Stimulated activated CD4-positive, alpha-beta T cell treated with anti-CD3 and anti-CD28 coated beads, Interleukin-2, amount 100 ng/mL, for 48 hours (primary cell): ENCODE measurements at places on chromosomes 1 and 21.
A peak's percentile ranks its signal among the peaks of the same experiment; 100 is the strongest.

GRCh38 chr21:42818328-42818749, 61.0 kb downstream of the WDR4 start:
- peak; percentile 53 for DNase-seq

DNA sequence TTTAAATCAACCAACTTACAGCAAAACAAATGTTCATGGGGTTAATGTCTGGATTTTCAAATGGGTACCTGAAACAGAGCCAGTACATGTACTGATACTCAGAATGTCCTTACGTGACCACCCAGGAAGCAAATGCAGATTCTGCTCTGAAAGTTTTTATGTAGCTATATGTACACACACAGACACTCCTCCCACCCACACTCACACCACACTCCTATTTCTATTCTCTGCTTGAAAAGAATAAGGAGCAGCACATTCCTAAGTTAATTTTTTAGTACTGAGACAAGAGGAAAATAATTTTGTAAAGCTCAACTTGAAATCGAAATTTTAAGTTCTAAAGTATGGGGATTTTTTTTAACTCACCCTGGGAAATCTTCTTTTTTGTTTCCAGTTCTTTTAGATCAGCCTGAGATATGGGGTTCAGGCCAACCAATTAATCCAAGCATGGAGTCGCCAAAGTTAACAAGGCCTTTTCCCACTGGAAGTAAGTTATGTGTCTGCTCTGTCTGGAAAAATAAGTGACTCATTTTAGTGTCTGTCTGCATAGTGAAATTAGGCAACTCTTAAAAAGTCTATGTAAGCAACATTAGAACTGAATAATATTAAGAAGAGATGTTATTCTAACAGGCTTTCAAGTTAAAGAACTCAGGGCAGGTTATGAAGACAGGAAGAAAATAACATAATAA, 75.5 kb upstream of the DYNLT5 start:
- no peak for DNase-seq

- no peak for DNase-seq
Observed at GRCh38 chr1:203537806-203538464, 44.0 kb downstream of the OPTC start.

DNA sequence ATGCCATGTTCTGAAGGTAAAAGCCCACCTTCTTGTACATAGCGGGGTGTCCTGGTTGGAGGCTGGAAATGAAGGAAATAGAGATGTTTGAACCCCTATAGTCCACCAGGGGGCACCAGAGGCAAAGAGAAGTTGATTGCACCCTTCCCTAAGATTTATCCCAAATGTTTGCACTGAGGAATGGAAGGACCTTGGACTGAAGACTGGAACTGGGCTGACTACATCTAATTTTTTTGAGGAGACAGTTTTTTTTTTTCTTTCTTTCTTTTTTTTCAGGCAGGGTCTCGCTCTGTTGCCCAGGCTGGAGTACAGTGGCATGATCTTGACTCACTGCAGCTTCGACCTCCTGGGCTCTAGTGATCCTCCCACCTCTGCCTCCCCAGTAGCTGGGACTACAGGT, 55.3 kb upstream of the EIF4G3 start:
- no peak for DNase-seq

GRCh38 chr1:228142155-228142691, 2.1 kb downstream of the GUK1 start:
- no peak for DNase-seq

- no peak for DNase-seq
Observed at GRCh38 chr21:28871388-28872010, 121.2 kb downstream of the LTN1 start.

DNA sequence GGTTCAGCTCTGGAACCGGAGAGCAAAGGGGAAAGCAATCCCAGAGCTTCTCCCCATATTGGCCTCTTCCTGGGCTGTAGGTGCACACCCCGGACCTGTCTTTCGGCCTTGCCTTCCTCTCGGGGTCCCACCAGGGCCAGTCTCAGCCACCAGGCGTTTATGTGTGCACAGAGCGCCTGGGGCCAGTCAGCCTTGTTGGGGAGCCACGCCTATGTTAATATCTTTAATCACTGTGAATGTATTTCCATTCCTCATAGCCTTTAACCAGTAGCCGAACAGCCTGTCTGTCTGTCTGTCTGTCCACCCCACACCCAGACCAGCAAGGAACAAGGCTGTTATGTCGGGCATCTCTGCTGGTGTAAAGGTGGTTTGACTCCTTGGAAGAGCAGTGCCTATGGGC, 18.8 kb downstream of the KCNC4 start:
- no peak for DNase-seq

DNA sequence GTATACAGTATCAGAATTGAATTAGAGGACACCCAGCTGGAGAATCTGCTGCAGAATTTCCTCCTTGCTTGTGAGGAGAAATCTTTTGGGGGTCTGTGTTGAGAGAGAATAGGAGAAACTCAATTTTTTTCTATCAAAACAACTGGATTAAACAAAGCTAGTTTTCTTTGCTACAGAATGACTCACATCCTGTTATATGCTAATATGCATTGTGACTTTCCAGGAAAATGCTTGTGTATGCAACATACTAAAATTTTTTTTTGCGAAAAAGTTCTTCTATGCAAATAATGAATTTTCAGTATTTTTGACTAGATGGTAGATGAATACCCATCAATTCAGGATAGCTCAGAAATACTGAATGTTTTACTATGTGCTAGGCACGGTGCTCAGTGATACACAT, 2.2 kb downstream of the VAMP4 start:
- DNase-seq: no peak

- no peak for DNase-seq
Observed at GRCh38 chr1:96309783-96310182, 411.8 kb upstream of the PTBP2 start.

- DNase-seq: no peak
Observed at GRCh38 chr1:93435443-93435842, 12.5 kb upstream of the FNBP1L start.

- DNase-seq: no peak
Observed at GRCh38 chr21:26964170-26964778, 2.6 kb downstream of the ADAMTS5 start.

GRCh38 chr1:204418174-204419063, 6.8 kb upstream of the PPP1R15B start:
- no peak for DNase-seq

- DNase-seq: no peak
Observed at GRCh38 chr1:30047576-30047975, 675.8 kb downstream of the MATN1 start.

DNA sequence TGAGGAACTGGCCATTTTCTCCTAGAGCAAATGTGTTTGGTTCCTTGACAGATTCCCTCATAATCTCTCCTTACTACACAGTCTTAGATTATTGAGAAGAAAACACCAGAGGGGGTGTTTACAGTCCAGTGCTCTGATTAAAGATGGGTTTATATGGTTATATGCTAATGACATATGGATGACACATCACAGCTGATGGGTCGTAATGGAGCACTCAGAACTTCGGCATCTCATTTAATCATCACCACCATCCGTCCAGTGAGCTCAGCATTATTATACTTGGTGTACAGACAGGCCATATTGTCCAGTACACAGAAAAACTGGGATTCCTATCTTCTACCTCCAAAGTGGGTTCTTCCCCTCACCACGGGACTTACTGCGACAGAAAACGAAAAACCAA, 22.3 kb upstream of the NR5A2 start:
- DNase-seq: no peak

DNA sequence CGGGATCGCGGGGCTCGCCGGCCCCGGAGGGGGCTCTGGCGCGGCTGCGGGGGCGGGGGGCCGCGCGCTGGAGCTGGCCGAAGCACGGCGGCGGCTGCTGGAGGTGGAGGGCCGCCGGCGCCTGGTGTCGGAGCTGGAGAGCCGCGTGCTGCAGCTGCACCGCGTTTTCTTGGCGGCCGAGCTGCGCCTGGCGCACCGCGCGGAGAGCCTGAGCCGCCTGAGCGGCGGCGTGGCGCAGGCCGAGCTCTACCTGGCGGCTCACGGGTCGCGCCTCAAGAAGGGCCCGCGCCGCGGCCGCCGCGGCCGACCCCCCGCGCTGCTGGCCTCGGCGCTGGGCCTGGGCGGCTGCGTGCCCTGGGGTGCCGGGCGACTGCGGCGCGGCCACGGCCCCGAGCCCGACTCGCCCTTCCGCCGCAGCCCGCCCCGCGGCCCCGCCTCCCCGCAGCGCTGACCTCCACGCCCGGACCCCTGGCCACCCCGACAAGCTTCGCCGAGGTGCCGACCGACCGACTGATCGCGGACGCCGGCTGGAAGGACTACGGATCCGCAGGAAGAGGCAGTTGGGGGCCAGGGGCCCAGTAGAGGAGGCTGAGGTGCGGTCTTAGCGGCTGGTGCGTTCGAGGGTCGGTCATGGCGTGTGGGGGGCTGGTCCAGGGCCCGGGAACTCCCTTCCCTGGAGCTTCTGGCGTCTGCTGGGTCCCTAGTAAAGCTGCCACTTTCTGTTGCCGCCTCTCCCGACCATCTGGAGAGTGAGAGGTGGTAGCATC, 711 bp downstream of the TRNP1 start:
- no peak for DNase-seq

GRCh38 chr1:107835151-107835670, 129.8 kb downstream of the VAV3 start:
- no peak for DNase-seq

DNA sequence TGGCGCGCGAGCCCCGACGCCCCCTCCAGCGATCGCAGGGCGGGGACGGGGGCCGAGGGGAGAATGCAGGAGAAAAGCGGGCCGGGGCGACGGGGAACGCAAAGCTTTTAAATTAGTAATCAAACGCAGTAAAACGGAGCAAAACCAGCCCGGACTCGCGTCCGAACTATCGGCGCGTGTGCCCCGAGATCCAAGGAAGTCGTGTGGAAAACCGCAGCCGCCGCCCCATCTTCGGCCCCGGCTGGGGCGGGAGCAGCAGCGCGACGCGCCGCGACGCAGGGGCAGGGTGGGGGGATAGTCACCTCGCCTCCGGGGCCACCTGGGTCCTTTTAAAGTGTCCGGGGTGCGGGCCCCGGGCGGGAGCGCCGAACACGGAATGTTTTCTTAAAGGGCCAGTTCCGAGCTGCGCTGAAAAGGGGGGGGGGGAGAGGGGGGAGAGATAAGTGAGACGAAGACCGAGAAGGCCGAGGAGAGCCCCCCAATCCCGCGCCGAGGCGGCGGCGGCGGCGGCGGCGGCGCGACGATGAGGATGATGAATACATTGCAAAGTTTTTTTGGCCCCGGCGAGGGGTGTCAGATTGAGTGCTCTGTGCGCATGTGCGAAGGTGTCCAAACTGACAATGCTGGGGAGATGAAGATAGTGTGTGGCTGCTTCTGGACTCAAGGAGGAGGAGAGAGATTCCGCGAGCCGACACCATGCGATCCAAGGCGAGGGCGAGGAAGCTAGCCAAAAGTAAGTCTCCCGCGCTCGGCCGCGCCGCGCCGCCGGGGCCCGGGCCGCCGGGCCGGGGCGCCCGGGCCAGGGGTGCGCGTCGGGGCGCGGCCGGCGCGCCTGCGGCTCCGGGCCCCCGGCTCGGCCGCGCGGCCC, at the start of gene PRDM16:
Gene PRDM16, plus strand, starts transcription at position 640 of the 868 bp plus-strand sequence. Its CDS starts 57 bp downstream, at position 697.
- DNase-seq: no peak

- no peak for DNase-seq
Observed at GRCh38 chr1:185816460-185816859, 82.3 kb downstream of the HMCN1 start.

DNA sequence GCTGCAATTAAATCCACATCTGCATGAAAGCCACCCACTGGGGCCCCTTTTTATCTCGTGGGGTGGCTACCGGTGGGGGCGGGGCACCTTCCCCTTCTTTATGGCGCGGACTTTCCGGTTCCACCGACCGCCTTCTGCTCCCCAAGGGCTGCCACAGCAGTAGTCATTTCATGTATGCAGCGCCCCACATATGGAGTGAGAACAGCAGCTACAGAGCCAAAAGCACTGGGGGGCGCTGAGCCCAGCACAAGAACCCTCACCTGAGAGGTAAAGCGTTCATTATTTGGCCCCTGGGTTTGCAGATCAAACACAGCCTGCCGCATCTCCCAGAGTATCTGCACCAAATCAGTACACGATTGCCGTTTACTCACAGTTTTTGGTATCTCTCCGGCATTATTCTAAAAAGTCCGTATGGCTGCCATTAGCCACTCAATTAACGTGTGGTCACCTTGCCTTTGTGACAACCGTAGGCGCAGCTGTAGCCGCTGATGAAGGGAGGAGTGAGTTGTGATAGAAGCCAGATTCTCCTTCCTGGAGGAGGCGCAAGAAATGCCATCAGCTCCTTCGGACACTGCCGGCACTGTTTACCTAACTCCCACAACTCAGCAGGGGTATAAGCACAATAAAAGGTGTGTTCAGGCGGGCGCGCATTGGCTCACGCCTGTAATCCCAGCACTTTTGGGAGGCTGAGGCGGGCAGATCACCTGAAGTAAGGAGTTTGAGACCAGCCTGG, 30.4 kb upstream of the CR2 start:
- no peak for DNase-seq

GRCh38 chr21:44425307-44425894, 29.9 kb upstream of the LRRC3 start:
- no peak for DNase-seq

GRCh38 chr1:156160743-156161171, 7.4 kb downstream of the SEMA4A start:
- peak; percentile 69 for DNase-seq

- DNase-seq: no peak
Observed at GRCh38 chr1:94741510-94741909, 78.6 kb upstream of the SLC44A3 start.

DNA sequence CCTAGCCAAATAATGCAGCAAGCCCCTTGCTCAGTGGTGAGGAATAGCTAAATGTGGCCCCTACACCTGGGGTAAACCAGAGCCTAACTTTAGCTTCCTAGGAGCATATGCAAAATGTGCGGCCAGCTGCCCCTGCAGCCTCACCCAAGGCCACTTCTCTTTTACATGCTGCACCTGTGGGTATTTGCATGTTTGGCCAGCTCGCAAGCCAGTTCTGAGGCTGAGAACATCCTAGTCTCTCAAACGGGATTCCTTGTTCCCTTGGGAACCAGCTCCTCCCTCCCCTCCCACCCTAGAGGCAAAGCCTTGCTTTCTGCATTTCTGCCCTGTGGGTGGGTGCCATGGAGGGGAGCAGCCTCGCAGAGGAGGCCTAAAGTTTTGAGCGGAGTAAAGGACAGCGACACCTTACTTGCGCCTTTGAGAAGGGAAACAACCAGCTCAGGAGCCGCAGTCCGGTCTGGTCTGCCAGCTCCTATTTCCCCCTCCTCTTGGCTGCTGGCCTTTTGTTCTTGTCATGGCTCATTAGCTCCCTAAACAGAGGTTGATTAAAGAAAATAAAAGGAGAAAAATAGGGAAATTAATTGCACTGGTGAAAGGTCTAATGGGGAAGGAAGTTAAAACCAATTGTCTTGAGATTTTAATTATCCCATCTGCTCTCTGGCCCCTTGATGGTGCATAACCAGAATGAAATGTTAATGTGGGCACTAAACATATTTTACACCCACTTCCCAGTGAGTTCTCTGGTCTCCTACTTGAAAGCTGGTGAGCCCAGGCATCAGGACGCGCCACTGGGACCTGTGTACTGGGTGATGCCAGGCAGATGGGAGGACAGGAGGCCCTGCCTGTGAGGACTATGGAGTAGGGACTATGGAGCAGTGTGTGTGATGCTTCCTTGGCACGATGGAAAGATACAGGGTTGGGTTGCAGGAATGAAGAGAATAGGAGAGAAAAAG, 68.7 kb downstream of the TEX35 start:
- no peak for DNase-seq
